ENCODE measurements at places on chromosomes 12 and 14.

DNA sequence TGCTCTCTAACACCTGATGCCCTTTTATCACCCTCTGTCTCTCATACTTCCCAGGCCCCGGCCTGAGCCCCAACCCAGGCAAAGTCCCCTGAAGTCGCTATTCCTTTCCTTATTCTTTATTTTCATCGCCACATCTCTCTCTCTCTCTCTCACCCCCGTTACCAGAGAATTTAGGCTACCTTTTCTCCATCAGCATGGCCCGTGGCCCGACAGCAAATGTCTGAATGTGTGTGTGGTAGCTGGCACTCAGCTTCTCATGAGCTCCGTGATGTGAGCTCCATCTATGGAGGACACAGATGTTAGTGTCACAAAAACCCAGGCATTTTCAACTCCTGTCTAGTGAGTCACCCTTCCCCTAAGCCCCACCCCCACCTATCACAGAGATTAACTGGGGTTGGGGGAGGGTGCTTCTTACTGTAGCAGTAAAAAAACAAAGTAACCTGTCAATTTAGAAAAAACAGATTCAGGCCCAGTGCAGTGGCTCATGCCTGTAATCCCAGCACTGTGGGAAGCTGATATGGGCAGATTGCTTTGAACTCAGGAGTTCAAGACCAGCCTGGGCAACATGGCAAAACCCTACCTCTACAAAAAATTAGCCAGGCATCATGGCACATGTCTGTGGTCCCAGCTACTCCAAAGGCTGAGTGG is 53.8 kb downstream of the VCPKMT start:
- DNase-seq = peak; percentile 96

DNA sequence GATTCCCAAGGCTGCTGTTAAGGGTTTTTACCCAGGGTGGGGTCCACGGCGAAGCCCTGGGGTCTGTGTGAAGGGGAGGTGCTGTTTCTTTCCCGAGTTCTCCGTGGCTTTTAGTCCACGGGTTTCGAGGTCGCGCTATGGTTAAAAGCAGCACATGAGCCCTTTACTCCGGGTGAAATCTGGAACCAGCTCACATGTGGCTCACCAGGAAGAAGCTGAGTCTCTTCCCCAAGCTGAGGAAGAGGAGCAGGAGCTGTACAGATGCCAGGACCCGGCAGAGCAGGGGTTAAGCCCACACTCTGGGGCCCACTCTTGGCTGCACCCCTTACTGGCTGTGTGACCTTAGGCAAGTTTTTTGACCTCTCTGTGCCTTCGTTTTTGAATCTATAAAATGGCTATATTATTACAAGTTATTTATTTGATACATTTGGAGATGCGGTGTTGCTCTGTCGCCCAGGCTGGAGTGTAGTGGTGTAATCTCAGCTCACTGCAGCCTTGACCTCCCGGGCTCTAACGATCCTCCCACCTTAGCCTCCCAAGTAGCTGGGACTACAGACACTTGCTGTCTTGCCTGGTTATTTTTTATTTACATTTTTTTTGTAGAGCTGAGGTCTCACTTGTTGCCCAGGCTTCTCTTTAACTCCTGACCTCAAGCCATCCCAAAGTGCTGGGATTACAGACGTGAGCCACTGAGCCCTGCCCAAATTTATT is 266.3 kb downstream of the AACS start:
- DNase-seq = no peak

DNA sequence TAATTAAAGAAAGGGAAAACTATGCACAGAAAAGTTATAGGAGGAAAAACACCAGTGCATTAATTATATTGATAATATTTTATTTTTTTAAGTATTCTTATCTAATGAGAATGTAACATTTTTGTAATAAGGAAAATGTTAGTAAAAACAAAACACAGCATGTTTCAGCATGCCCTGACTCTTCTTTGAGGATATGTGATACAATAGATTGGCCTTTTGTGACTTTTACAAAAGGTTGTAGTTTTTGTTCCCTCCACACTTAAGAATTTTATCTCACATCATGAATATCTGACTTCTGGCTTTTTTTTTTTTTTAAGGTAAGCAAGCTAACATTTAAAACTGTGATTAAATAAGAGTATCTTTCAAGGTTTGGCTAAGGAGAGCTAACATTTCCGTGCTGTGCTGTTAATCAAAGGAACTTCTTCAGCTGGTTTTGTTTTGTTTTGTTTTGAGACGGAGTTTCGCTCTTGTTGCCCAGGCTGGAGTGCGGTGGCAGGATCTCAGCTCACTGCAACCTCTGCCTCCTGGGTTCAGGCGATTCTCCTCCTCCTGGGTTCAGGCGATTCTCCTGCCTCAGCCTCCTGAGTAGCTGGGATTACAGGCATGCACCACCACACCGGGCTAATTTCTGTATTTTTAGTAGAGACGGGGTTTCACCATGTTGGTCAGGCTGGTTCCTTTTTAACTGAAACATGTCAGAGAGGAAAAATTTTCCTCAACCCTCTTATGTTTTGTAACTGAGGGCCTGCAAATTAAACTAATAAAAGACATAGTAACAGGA is 30.8 kb upstream of the RESF1 start:
- DNase-seq = peak; percentile 55

DNA sequence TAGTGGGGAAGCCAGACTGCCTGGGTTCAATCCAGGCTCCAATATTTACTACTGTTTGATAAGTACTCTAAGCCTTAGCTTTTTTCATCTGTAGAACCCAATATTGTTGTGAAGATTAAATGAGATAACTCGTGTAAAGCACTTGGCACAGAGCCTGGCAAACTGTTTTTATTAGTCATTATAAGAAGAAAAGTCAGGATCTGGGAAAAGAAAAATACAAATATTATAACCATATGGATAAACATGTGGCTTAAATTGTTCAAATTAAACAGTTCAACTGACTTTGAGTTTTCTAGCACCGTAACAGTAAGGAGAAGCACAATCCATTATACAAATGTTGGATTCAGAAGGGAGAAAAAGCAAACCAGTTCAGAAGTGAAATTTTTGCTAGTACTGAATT is 22.0 kb upstream of the CDK17 start:
- DNase-seq = no peak

- DNase-seq = no peak
Observed at GRCh38 chr14:76203086-76204001, 51.6 kb downstream of the GPATCH2L start.

DNA sequence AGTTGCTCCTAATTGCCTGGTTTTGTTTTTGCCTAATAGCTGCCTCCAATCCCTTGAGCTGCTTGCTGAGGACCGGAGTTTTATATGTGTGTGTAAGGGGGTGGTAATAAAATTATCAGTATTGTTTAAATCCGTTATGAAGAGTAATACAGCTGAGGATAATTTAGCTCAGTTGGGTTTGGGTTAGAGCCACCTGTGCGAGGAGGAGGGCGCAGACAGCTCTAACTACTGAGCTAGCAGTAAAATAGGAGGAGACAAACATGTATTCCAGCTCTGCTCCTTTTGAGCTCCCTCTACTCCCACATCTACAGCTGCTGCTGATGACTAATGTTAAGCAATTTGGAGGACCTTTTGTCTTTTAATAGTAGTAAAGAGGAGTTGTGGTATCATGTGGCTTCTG is 61.5 kb downstream of the SPATS2 start:
- no peak for DNase-seq

DNA sequence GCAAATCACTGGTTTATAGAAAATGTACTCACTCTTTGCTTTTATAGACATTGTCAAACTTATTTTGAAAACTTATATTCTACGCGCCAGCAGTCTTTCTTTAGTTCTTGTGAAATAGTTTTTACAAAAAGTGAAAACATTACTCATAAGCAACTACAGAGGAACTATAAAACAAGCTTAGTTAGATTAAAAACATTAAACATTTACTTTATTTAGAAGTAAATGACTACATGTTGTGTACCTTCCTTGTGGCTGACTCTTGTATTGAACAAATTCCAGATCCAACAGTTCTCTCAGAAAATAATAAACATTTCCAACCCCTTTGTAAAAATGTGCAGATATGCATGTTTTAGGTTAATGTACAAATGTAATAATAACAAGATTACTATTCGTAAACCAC is 198.5 kb downstream of the SOX5 start:
- no peak for DNase-seq

DNA sequence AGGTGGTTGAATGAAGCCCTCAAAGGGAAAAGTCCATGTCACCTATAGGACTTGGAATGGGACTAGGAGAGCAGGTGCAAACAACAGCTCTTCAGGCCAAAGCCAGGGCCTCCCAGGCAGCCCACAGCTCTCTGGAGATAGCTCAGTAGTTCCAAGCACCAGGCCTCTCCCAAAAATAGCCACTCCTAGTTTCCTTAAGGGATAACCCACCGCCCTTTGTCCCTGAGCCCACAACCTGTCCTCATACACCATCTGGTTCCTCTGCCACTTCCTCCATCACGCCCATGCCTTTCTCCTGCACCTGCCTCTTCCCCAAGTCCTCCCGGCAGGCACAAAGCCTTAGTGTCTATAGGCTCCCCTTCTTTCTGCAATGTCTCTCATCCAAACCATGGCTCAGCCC is 2.1 kb downstream of the RAB15 start:
- no peak for DNase-seq

GRCh38 chr12:56753566-56753965 is 1.4 kb upstream of the PRIM1 start:
- no peak for DNase-seq

DNA sequence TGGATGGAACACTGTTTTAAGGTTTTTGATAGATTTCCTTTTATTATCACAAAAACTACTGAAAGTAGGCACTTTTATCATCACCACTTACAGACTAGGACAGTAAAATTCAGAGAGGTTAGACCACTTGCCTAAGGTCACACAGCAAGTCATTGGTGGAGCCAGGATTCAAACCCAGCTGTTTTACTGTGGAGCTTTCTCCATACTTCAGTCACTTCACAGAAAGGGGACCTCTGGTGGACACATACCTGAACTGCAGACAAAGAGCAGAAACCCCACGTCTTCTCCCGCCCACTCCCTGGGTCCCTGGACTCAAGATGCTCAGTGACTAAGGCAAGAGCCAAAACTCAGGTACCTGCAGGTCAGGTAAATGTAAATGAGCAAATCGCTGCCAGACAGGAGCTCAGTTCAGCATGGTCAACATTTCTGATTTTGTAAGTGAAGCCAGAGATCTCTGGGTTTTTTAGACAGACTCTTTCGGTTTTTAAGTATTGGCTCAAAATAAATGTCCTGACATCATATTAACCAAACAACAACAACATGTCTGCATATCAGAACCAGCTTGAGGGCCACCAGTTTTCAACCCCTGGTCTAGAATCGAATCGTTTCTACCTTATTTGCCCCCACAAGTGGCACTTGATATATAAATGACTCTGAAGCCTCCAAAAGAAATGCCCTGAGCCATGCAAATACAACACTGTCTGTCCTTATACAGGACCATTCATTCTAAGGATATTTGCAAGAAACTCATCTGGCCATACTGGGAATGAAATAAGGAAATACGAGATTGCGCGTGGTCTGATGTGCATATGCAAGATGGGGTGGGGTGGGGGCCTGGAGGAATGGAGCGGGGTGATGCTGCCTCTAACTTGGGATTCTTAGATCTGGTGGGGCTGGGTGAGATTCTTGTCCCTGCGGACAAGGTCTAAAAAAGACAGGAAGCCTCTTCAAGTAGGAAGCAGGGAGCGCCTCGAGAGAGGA is 110.9 kb downstream of the KSR2 start:
- DNase-seq = peak; percentile 52

GRCh38 chr14:90757452-90757851 is 58.8 kb downstream of the TTC7B start:
- no peak for DNase-seq

GRCh38 chr14:95163666-95164065 is 6.3 kb upstream of the DICER1 start:
- no peak for DNase-seq

DNA sequence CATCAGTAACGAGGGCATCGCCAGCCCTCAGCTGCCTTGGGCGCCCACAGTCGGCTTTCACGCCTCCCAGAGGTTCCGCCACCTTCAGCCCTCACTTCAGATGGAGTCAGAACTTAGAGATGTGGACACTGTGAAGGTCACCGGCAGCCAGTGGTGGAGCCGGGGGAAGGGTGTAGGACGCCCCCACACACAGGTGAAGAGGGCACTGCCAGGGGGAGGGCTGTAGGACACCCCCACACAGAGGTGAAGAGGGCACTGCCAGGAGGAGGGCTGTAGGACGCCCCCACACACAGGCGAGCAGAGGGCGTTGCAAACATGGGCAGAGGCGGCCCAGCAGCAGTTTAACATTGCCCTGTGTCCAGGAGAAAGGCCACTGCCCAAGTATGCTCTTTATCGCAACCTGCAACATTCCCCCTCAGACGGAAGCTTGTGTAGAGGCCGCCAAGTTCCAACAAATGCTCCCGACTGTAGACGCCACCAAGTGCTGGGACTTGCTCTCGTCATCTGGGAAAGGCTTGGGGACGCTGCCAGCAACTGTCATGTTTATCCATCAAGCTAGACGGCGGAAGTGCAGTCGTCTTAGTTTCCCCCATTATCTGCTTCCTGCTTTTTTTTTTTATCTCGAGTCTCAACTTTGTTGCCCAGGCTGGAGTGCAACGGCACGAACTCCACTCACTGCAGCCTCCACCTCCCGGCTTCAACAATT is 4.9 kb upstream of the ANKLE2 start:
- no peak for DNase-seq

DNA sequence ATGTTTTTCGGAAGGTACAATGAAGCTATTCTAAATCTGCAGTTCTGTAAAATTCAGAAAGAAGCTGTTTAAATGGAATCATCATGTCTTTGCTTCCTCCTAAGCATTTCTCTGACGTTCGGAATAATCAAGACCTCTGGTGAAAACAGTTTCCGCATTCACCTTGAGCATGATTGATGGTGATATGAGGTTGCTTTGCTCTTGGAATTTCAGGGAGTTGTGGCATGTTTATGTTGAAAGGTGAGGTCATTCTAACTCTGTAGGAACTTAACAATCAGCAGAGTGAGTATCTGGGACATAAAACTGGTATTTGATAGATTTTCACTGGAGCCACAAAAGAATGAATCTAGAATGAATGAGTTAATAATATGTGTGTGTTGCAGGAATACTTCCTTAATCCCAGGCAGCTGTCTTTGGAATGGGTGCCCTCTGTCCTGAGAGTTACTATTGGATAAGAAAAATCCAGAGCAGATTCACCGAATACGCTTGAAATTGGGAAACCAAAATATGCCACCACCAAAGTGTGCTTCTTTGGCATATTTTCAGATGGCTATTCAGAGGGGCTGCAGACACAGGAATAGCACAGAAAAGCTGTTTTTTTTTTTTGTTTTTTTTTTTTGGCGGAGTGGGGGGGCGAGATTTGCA is 599.1 kb downstream of the CCER1 start:
- no peak for DNase-seq

Measured in CD4-positive, alpha-beta T cell treated with Interleukin-2 at 100 ng/mL for 4 hours (primary cell).